ENCODE measurements at places on chromosomes 4 and X.

- DNase-seq, result no peak
These were observed 11.9 kb downstream of the HSD17B13 start for GRCh38 chr4:87310691-87311335.

GRCh38 chr4:182828360-182829025, 88.7 kb downstream of the DCTD start:
- no peak for DNase-seq

- peak; percentile 78 for DNase-seq
These were observed 92.0 kb downstream of the TMEM144 start for GRCh38 chr4:158302076-158302866.

DNA sequence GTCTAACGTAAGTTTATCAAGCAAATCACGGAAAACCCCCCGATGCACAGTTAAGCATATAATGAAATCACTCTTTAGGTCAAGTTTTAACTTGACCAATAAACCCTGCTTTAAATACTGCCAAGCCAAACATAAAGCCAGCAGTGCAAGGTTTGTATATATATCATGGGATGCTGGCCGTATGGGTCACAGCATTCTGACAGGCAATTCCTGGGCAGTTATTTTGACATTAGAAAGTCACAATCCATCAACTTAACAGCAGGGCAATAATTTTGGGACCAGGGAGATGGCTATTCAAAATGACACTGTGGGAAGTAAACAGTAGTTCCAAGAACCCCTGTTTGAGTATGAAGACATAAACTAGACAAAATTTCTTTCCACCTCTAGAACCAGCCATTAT, 116.9 kb downstream of the ZNF827 start:
- no peak for DNase-seq

GRCh38 chrX:115697806-115698205, 136.8 kb downstream of the PLS3 start:
- no peak for DNase-seq

GRCh38 chr4:183430317-183430993, 14.0 kb upstream of the CDKN2AIP start:
- DNase-seq, result no peak

DNA sequence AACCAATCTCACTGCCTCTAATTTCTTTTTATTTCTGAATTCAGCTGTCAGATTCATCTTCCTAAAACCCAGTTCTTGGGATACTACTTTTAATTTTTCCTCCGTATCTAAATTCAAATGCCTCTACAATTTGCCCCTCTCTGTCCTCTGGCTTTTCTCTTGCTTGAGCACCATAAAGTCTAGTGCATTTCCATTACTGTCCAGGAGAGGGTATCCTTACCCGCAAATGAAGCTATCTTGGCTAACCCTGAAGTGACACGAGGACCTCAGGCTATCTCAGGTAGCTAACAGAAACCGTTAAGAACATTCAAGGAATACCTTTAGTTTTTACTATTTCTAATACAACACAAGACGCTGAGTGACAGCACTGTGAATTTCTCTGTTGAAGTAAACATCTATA, 49.4 kb upstream of the PRR32 start:
- no peak for DNase-seq

DNA sequence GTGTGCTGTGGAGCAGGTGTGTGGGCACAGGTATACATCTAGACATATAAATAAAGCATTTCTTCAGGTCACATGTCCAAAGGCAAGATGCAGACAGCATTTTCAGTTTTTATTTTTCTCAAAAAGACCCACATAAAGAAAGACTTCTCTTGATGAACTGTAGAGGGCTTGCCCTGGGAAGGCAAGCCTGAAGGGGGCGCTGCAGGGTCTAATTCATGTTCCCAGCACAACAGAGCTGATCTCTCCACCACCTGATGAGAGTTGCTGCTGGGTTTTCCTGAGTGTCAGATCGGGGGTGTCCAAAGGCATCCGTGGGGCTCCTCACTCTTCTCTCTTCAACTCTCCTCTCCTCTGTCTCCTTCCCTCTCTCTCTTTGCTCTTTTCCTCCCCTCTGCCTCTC, 26.6 kb downstream of the ADRA2C start:
- no peak for DNase-seq

- DNase-seq, result no peak
These were observed 1157.4 kb downstream of the FAM133A start for GRCh38 chrX:94831364-94831763.

GRCh38 chrX:150871341-150871811, 27.1 kb downstream of the CD99L2 start:
- DNase-seq, result peak; percentile 3

- DNase-seq, result no peak
These were observed 73.8 kb downstream of the TACR3 start for GRCh38 chr4:103645991-103646390.

- no peak for DNase-seq
These were observed 3.5 kb downstream of the CXCL2 start for GRCh38 chr4:74095482-74095881.

- no peak for DNase-seq
These were observed 230.2 kb upstream of the STK26 start for GRCh38 chrX:131792789-131793462.

- DNase-seq, result peak; percentile 31
These were observed 281.3 kb upstream of the FTHL17 start for GRCh38 chrX:31353095-31353494.

GRCh38 chr4:138243369-138243768, 1.2 kb upstream of the SLC7A11 start:
- DNase-seq, result no peak

- no peak for DNase-seq
These were observed 1746.4 kb upstream of the PCDH7 start for GRCh38 chr4:28973587-28974350.
